Dorsolateral prefrontal cortex (tissue), 122 donors: ENCODE measurements at places on chromosomes 3 and 15.

DNA sequence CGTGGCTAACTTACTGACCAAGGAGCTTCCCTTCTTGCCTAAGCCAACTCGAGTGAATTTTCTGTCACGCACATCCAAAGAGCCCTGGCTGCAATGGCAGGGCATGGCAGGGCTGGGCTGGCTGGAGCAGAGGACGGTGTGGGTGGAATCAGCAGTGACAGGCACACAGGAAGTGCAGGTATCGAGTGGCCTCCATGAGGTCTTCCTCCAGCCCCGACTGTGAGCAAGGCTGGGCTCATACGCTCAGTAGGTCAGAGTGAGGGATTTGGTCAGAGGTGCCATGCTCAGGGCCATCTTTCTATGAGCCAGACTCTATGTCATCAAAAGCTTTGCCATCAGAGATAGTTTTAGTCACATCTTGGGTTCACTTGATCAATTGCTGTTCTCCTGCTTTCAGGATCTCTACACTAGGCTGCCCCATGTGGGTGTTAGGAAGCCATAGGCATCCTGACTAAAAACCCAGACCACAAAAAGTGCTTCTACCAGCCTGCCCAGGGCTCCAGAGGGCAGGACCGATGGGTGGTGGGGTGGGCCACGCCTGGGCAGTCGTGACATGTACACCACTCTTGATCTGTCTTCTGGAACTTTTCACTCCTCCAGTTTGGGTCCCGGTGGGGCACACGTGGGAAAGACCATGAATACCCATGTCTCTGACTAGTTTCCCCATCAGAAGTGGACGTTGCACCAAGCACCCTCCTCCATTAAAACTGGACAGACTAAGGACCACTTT is 22.6 kb upstream of the COMMD4 start:
- no peak for DNase-seq

DNA sequence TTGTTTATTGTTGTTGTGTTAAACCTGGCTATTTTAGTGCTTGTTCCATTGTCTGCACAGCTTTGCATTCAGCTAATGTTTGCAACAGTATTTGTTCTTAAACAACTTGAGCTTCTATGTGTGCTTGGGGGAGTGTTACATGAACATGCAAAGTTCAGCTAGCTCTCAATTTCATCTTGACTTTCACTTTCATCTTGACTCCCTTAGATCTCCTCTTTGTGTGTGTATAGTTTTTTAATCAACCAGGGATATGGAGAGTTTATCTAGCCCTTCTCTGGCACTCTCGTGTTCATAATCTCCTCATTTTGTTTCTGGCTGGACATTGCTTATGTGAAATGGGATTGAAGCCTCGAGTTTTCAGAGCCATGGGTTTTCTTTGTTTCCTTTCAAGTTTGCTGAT is 212.4 kb upstream of the ZBTB20 start:
- DNase-seq, result no peak

DNA sequence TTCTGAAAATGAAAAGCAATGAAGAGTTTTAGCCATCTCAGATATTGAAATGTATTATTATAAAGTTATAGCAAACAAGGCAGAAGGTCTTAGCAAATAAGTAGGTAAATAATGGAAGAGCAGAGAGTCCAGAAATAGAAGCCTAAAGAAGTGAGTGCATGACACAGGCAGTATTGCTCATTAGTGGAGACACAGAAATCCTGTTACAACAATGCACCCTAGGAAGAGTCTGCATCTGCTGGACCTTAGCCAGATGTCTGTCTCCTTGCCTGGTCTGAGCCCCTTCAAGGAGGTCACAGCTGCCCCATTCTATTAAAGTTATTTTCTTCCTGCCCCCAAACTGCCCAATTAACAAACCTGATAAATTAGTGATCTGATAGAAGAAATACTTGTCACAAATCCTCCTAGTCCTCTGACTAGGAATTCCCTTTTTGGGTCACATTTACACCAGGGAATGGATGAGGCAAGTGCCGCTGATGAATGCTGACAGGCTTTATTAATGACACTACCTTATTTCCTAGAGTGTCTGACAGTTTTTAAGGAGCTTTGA is 51.9 kb downstream of the HOMER2 start:
- DNase-seq, result no peak

DNA sequence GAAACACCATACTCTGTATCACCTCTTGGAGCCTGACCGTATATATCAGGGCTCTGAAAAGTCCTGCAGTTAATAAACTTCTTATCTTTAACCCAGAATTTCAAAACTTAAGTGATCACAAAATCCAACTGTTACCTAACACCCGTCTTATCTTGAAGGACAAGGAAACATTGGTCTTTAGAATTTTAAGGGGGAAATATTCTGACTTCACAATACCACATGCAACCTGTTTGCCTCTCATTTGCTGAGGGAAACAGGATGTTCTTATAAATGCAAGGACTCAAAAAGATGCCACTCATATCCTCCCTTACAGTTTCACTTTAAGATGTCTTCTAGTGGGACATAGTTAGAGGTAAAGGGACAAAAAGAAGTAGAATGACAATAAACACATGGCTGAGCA is 67.9 kb downstream of the CRTC3 start:
- DNase-seq, result no peak

DNA sequence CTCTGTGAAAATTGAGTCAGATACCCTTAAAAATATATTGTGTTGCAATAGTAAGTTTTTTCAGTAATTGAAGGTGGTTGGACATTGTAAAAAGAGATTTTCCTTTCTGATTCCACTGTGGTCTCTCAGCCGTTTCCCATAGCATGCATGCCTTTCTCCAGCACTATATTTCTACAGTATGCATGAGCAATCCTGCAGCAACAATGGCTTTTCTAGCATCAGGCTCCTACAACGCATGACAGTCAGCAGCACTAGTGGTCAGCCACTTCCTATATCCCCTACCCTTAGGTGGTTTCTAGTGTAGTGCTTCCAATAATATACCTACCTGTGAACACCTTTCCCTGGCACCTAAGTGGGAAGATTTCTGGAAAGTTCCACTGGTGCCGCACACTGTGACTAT is 55.4 kb upstream of the SNRPN start:
- DNase-seq, result no peak

DNA sequence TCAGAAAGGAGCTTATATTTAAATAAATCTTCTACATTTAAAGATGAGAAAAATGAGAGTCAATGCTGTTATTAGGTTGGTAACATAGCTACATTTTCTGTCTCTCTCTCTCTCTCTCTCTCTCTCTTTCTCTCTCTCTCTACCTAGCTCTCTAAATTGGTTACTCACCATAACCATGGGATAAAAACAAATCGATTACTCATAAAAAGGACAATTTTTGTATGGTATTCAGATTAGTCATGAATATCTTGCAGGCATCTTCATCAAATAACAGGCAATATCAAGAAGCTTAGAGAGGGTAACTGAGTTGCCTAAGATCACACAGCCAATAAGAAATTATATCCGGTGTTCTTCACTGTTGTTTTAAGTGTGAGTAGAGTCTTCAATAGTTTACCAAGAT is 81.8 kb upstream of the ALCAM start:
- no peak for DNase-seq

DNA sequence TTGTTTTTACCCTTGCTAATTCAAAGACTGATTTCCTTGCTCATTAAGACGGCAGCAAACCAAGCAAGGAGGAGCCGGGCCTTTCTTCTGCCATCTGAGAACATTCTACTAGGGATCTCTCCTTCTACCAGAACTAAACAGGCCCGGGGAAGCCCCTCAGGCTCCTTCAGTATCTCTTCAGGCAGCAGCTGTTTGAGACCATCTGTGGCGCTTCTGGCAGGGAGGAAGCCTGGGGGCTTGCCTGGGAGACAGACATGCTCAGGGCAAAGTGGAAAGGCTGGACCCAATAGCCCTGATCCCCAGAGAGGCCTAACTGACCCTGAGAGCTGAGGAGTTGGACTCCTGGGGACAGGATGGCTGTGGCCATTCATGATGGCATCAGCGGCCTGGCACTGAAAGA is 67.9 kb downstream of the FEM1B start:
- no peak for DNase-seq

GRCh38 chr15:69979783-69980182 is 117.9 kb downstream of the TLE3 start:
- DNase-seq, result no peak

- DNase-seq, result no peak
These were observed 723.1 kb downstream of the NR2F2 start for GRCh38 chr15:97053635-97054034.

DNA sequence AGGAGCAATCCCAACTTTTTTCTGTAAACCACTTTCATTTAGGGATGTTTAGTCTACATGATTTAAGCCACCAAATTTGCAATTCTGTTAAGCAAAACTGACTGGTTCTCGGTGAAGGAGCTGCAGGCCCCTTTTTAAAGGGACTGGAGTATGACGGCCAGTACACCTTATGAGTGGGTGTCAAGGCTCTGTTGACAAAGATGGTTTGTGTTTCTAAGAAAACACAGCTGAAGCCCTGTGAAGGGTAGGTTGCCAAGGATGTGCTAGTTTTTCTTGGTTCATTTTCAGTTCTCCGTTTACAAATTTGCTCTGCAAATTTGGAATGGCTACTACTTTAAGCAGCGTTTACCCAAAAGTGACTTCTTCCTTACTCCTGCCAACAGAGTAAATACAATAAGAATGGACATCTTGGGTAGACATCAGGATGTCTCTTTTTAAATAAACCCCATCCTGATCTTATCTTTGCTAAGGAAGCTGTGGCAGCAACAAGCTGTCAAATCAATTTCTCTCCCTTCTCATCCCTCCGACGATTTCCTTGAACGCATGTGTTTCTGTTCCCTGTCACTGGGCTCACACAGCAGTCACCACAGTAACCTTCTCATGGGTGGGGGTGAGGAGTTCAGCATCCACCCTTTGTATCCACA is 58.2 kb upstream of the CMTM8 start:
- no peak for DNase-seq

DNA sequence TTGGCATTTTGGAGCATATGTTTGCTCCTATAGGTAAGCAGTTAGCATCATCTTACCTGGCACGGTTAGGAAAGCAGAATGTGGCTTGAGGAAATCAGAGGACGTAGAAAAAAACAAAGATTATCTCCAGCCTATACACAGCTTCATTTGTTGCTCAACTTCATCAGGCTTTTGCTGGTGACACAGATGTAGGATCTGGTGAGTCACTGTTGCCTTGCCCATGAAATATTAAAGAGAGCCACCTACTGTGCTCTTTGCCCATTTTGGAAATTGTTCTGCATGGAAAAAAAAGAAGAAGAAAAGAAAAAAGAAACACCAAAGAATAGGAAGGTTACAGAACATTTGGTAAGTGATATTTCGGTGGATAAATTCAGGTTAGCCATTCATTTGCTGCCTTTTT is 3.8 kb downstream of the IL1RAP start:
- no peak for DNase-seq

DNA sequence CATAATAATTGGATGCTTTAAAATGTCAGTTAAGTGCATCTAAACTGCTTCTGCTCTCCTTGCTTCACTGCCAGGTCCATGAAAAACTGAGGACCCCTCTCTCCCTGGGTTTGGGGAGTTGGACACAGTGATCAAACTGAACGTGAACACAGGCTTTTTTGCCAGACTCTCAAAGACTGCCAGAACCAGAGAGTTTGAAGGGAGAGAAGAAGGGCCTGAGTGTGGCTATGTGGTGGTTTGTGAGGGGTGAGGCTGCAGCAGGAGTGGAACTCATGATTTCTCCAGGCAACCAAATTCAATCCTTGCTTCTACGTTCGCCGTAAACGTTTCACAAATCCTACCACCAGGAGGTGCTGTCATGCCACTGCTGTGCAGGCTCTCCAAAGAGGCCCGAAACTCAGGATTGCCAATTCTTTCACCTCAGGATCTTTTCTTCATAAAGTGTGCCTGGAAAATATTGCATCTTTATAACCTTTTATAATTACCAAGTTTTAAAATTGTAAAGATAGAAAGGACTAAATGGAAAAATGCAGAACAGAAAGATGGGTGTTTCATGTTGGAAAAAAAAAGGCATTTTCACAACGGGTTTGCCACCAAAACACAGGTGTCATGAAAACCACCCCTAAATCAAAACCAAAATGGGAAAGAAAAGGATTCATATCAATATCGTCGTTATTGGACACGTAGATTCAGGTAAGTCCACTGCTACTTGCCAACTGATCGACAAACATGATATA is 19.7 kb downstream of the TM4SF4 start:
- peak; percentile 50 for DNase-seq
